GM19239 (cell line): ENCODE measurements at places on chromosomes 12 and 14.

DNA sequence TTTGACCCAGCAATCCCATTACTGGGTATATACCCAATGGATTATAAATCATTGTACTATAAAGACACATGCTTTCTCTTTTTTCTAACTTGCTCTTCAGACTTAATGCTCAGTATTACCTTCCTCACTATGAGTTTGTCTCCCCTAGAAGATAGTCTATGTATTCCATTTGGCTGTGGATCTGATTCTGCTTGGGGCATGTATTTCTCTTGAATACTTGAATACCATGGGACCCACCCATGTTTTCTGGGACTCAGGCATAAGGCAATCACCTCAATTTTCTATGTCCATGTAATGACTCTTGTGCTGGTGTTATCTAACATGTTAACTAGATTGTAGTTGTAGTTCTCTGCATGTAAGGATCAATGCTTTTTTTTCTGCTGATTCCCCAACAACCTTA lies 70.4 kb upstream of the PPM1H start:
- no peak for DNase-seq

DNA sequence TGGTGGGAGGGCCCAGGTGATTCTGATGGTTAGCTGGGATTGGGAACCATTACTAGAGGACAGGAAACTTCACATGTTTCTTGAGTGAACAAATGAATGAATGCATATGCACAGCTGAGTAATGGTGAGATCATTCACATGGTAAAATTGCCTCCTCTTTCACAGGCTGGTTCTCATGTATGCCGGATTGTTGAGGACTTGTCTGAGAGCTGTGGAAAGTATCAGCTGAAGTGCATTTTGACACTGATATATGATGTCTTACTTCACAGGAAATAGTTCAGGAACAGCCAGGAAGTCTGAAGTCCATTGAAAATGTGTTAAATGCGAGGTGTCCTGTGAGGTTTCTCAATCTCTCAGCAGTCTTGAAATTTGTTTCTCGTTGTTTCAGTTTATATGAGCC lies 77.6 kb upstream of the DACT1 start:
- DNase-seq, result no peak

- DNase-seq, result no peak
Measured at GRCh38 chr12:101919447-101919846, 42.1 kb downstream of the DRAM1 start.

- no peak for DNase-seq
Measured at GRCh38 chr14:58887931-58888330, 250.2 kb downstream of the DACT1 start.

GRCh38 chr12:13228579-13228978 lies 32.1 kb downstream of the EMP1 start:
- no peak for DNase-seq

- DNase-seq, result no peak
Measured at GRCh38 chr12:68508576-68508975, 102.1 kb upstream of the RAP1B start.

GRCh38 chr14:39446131-39446744 lies 14.0 kb upstream of the FBXO33 start:
- DNase-seq, result no peak

DNA sequence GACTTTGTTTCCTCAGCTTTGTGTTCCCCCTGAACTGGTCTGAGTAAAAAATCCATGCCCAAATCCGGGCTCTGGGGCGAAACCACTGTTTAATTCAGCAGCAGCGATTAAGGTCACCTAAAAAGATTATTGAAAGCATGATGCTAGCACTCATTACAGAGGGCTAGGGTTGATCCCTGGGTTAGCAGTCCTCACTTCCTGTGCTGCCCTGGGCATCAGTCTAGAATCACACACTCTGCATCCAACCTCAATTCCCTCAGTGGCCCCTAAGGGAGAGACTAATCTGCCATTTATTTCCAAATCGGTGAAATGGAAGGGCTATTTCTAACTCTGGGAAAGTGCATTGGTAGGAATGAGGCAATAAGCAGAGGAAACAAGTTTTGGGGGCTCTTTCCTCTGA lies 107.2 kb downstream of the BTG1 start:
- DNase-seq, result no peak

DNA sequence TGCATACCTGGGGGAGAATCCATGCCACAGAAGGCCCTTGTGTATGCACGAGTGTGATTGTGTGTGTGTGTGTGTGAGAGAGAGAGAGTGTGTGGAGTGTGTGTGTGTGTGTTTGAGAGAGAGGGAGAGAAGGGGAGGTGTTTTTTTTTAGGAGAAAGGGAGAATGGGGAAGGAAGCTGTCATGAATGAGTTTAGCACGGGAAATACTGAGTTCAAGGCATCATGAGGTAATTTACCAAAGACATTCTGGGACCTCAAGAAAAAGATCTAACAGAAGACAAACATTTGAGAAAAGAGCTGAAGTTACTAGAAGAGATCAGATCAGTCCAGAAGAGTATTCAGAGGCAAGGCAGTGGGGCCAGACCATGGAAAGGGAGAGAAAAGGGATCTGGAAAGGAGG lies 157.1 kb downstream of the TTC7B start:
- DNase-seq, result no peak

DNA sequence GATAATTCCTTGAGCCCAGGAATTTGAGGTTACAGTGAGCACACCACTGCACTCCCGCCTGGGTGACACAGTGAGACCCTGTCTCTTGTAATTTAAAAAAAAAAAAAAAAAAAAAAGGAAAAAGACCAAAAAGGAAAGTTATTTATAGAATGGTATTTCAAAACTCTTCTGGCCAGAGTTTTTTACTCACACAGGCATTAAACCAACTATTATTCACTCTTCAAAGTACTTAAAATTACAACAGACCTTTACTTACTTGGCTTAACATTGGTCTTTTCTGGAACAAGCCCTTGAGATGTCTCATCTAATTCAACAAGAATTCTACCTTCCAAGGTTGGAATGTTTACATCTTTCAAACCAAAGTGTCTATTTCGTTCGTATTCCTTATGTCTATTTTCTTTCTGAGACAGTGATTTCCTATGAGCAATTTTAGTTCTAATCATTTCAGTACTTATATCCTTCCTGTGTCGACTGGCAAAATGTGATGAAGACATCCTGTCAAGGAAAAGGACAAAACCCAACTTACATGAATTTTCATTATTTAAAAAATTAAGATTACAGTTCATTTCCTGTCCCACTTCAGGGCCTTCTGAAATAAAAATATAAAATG lies 2.6 kb downstream of the DLGAP5 start:
- DNase-seq, result no peak

DNA sequence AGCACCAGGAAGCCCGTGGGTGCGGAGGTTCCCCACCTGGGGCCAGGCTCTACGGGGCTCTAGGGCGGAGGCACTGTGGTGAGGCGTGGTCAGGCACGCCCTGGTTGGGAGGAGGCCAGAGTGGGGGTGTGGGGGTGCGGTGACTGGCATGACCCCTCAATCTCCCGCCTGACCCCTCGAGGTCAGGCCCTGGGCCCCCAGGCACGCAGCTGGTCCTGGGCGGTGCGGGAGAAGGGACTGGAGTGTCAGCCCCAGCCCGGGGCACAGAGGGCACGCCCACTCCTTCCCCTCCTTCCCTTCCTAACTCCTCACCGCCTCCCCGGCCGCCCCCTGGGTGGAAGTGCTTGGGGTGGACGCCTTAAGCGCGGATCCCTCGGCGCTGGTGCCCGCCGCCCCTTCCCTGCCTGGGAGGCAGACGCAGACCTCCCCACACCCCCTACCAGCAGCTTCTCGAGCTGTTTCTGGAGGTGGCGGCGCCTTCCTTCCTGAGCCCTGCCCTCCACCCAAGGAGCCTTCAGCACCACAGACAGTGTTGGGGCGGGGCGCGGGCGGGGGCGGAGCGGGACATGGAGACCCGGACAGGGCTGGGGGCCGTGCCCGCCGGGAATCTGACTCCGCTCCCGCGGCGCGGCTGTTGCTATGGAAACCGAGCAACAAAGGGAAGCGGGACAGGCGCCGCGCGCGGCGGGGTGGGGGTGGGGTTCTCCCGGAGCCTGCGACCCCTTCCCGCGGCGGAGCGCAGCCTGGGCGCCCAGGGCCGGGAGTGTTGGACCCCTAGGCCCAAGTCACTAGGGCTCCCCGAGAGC lies 741 bp upstream of the CRIP2 start:
- peak; percentile 83 for DNase-seq
